ENCODE measurements at places on chromosomes 4 and X.

DNA sequence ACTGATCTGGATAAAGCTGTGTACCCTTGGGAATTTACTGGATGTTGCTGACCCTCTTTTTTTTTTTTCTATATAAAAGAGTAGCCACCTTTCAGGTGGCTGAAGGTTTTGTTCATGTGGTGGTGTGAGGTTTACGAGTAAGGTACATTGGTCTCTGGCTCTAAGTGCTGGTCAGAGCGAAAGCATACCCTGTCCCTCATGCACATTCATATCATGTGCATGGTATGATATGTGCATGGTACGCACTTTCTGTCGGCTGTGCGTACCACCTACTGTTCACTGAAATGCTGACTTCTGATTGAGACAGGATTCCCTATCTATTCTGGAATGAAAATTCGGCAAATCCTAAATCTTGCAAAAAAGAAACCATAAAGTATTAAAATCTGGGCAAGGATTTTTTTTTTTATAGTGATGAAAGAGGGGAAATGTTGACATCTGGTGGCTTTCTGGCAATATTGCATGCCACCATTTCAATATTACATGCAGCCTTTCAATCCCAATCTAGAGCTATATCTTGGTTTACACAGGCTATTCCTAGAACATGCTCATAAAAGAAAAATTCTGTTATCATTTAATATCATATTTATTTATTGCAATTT lies 32.8 kb downstream of the FAM149A start:
- DNase-seq, result peak; percentile 55

DNA sequence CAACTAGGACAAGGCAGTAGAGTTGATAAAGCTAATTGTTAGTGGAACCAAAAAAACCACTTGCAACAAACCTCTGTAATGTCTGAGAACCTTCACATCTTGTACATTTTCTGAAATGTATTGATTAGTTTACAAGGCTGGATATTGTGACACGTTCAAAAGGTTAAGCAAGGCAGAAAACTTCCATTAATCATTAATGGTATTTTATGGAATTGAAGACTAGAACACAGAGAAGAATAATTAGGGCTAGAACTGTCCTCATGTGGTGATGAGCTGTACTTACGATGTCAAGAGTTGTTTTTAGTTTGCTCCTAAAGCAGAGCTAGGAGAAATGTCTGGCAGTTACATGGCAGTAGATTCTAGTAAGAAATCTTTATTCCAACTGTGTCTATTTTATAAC lies 12.3 kb downstream of the GC start:
- no peak for DNase-seq

GRCh38 chr4:37827030-37827685 lies 672 bp downstream of the PGM2 start:
- DNase-seq, result peak; percentile 15

DNA sequence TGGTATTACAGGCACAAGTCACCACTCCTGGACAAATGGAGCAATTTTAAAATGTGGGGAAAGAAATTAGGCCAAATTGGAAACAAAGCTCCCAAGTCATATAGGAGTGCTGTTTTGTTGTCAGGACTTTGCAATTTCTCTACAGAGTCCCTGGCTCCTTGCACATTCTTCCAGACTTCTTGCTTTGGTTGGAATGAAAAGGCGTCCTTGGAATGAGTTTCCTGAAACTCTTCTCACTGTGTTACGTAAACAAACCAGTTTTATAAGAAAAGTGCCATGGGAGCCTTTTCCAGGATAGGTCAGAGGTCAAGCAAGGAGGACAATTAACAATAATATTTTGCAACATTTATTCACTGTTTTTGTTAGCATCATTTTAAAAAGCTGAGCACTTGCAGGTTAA lies 32.4 kb upstream of the KIT start:
- DNase-seq, result no peak

DNA sequence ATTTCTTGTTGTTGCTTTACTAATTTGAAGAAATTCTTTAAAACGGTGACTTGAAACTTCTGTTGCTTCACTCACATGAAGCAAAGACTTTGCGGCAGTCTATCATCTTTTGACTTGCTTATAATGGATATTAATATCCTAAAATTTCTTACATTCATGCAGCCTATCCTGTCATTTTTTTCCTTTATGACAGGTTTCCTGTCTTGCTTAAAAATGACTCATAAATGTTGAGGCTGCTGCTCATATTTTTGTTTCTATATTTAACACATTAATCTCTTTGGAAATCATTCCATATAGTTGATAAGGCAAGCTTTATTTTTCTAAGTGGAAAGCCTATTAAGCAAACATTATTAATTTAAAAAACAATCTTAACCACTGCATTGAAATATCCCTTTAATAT lies 176.6 kb upstream of the GALNTL6 start:
- DNase-seq, result no peak

DNA sequence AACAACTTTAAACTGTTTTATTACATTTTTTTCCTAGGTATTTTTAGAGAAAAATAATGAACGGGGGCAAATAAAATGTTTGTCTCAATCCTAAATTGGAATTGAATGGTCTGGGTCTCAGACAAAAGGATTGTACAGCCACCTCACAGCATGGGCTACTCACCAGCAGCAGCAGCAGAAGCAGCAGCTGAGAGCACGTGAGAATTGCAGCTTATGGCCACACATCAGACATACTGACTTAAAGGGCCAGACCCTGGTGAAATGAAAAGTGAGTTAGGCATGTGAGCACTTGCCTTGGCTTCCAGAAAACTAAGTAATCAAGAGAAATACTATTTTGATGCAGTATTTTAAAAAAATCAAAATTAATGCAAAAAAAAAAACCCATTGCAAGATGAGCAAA lies 56.6 kb downstream of the AASDH start:
- no peak for DNase-seq

DNA sequence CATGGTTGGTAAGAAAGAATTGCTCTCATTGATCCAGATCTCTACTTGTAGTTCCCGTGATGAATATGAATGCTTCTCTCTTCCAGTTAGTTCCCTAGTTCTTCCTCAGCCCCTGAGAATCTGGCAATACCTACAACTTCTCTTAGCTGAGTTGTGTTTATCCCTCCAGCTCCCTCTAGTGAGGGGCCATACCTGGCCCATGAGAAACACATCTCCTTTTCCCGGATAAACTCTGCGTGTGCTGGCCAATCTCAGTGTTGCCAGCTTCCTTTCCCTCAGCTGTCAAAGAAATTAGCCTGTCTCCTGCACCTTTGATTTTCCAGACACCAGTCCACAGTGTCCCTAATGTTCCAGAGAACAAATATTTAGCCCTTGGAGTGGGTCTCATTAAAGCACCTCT lies 5.7 kb downstream of the CBLL2 start:
- no peak for DNase-seq

DNA sequence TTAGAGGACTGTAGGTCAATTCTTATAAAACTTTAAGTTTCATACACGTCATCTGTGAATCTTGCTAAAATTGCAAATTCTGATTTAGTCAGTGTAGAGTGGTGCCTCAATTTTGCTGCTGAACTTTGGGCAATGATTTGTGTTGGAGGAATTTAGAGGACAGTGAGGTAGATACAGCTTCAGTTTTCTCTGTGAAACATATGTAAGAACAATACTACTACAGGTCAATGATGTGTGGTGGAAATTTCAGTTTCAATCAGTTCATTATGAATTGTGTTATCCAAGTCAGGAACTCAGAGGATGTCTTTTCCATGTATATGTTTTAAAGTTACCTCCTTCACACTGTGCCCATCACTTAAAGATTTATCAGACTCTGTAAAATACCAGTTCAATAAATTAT lies 1597.8 kb upstream of the PCDH10 start:
- DNase-seq, result no peak
